Stimulated activated CD4-positive, alpha-beta T cell treated with anti-CD3 and anti-CD28 coated beads, TNF-alpha, amount 100 ng/mL, for 4 hours (primary cell): ENCODE measurements at places on chromosomes 6 and 20.

GRCh38 chr20:37238935-37239451 lies 22.6 kb downstream of the GHRH start:
- DNase-seq, result no peak

DNA sequence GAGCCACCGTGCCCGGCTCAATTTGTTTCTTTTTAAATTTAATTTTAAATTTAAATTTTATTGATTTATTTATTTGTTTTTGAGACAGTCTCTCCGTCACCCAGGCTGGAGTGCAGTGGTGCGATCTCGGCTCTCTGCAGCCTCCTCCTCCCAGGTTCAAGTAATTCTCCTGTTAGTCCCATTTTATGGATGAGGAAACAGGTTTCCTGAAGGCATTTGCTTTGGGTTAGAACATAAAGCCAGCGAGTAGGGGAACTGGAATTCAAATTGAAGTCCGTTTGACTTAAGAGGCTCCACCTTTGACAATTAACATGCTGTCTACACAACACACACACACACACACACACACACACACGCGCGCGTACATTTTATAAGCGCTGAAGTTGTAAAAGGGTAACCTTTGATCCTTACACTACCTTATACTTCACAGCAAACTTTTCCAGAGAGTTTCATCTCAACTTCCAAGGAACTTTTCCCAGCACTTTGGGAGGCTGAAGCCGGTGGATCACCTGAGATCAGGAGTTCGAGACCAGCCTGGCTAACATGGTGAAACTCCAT lies 232.0 kb downstream of the BCAS1 start:
- DNase-seq, result no peak

DNA sequence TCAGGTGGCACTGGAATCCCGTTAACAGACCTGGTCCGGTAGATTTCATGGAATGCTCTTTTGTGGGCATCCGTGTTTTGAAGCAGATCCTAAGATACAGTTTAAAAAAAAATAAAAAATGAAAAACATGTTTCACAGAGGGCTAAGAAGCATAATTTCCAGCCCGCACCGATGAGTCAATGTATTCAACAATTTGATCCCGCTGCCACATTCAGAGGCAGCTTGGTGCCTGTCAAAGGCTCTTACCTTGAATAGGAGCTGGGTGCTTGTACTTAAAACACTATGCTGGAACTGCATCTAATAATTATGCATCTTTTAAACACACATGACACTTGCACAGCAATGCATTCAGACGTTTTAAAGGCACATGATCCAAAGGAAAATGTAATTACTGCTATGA lies 164.8 kb downstream of the SYNE1 start:
- DNase-seq, result no peak

GRCh38 chr6:88922775-88923548 lies 40.5 kb downstream of the RNGTT start:
- no peak for DNase-seq

DNA sequence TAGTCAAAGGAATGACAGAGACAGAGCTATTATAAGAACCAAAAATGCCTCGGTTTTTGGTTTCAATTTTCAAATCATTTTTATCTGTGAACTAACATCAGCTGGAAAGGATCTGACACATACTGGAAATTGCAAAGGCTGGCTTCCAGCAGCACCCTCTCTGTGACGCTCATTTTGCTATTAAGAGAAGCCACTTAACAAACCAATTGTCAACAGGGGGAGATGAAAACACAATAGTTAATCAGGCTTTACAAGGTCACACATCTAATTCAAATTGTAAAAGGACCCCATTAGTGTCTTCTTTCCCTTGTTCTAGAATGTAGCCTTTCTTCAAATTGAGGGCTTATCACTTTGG lies 160.5 kb downstream of the TFAP2B start:
- no peak for DNase-seq

- DNase-seq, result peak; percentile 75
These were observed 58.6 kb downstream of the PPP1R3G start for GRCh38 chr6:5143634-5144311.

DNA sequence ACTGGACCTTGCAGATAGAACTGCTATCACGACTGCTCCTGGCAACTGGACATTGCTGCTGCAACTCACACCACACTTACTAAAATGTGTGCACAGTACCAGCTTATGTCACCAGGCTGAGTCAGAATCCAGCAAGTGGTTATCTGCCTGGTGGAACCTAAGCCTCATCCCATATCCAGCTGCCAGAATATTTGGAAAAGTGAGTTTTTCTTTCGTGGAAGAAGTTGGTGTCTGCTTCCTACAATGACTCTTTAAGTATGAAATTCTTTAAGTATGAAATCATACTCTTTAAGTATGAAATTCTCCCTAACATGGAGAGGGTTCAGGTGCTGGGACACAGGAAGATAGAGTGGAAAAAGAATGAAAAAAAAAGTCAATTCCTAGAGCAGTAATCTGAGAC lies 16.4 kb upstream of the POLR1H start:
- no peak for DNase-seq

DNA sequence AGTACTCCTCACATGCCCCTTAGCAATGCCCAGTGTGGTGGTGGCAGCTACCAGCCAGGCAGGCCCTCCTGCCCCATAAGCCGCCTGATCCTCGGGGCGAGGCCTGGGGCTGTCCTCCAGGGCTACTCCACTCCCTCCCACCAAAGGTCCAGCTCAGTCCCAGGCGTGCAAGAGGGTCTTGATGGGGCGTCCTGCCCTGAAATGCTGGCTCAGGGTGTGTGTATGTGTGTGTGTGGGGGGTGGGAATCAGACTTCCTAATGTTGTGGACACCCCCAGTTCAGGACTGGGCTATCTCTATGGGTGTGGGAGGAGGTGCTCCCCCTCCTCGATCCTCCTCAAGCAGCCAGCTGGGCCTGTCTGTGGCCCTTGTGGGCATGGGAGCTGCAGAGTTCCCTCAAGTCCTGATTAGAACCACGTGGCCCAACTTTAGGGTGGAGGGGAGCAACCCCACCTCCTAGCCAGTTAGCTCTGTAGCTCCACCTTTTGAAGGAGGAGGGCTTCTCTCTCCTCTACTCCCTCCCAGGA lies 7.5 kb downstream of the HSPA12B start:
- DNase-seq, result no peak

GRCh38 chr6:162785632-162786242 lies 58.0 kb downstream of the PACRG start:
- DNase-seq, result no peak

GRCh38 chr6:13870214-13870830 lies 54.4 kb upstream of the RNF182 start:
- DNase-seq, result no peak

DNA sequence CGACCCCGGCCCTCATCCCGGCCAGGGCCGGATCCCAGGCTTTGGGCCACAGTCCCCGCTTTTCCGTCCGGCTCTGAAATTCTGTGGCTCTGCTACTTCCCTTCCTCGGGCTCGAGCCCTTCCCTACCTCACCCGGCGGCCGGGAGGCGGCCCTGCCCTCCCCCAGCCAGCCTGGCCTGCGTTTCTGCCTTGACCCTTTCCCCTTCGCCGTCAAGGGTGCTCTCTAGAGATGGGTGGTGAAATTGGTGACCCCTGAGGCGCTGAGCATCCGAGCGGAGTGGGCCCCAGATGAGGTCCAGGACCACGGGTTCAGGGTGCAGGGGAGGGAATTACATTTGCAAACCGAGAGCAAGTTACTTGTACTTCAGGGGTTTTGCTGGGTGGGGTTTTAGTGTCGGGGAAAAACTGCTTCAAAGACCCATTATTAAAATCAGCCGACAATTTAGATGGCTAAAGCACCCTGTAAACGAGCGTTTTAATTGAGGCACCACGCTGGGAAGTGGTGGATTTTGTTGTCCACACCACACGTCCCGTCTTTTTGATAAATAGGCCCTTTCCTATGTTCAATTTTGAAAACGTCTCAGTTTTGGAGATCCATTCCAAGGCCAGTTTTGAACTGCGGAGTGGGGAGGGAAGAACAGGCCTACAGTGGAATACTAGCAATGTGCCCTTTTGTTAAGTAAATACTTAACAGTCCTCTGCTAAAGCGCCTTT lies 9.9 kb downstream of the TFAP2A start:
- DNase-seq, result no peak

GRCh38 chr20:32569380-32570305 lies 15.5 kb downstream of the NOL4L start:
- no peak for DNase-seq

DNA sequence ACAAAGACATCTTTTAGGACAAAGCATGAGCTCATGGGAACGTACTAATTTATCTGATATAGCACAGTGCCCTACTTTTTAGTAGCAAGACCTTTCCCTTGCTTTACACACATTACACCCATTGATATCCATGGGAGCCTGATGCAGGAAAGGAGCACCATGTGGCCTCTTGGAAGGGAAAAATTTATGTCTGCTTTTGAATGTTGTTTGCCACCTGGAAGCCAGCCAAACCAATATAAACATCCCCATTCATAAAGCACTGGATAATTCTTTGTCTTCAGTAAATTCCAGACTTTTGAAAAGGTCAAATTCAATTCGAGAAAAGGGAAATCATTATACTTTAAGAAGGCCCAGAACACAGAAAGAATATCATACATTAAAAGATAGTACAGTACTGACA lies 152.3 kb upstream of the BEND6 start:
- DNase-seq, result no peak

DNA sequence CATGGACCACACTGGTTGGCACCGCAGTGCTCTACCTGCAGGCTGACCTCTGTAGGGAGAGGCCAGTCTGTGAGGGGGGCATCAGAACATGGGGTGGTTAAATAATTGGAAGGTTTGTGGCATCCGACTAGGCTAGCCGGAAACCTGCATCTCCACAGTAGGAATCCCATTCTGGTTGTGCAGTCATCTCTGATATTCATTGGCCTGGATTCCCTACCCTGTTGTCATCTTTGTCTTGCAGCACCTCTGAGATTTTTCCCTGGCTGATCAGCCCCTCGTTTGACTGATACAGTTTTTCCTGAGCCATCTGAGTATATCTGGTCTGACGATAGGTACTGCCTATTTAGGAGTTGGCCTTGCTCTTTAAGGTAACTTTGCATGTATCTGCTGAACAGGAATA lies 259.4 kb downstream of the TMEM242 start:
- no peak for DNase-seq

DNA sequence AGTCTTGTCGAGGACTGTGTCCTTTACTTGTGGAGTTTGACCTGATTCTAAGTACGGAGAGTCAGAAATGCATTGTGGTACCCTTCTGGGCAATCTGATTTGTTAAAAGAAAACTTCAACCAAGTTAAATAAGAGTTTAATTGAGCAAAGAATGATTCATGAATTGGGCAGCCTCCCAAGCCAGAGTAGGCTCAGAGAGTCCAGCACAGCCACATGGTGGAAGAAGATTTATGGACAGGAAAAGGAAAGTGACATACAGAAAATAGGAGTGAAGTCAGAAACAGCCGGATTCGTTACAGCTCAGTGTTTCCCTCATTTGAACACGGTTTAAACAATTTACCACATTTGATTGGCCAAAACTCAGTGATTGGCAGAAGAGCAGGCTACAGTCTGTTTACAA lies 329.2 kb downstream of the DHX35 start:
- no peak for DNase-seq

DNA sequence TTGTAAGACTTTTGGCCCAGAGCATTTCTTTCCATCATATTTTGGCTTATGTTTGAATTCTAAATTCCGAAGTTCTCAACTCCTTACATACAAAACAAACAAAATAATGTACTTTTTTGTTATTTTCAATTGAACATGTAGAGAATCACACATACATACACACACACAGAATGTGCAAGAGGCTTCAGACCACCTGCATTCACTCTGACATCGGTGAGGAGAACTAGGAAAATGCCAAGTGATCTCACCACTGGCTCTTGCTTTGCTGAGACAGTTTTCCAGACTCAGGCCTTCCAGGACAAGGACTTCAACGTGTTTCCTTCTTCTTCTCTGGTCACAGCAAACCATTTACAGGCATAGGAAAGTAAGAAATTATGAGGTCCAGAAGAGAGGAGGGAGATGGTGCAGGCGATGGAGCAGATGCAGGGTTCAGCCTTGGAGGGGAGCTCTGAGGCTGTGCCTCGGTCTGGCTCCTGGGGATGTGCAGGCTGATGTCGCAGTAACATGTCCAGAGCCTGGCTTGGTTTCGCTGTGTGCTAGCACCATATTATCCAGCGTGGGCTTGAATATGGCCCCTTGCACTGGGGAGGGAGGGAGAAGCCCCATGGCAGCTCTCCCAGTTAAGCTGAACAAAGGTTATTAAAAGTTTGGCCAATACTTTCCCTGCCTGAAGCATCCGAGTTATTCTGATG lies 93.4 kb downstream of the DACT2 start:
- DNase-seq, result no peak

DNA sequence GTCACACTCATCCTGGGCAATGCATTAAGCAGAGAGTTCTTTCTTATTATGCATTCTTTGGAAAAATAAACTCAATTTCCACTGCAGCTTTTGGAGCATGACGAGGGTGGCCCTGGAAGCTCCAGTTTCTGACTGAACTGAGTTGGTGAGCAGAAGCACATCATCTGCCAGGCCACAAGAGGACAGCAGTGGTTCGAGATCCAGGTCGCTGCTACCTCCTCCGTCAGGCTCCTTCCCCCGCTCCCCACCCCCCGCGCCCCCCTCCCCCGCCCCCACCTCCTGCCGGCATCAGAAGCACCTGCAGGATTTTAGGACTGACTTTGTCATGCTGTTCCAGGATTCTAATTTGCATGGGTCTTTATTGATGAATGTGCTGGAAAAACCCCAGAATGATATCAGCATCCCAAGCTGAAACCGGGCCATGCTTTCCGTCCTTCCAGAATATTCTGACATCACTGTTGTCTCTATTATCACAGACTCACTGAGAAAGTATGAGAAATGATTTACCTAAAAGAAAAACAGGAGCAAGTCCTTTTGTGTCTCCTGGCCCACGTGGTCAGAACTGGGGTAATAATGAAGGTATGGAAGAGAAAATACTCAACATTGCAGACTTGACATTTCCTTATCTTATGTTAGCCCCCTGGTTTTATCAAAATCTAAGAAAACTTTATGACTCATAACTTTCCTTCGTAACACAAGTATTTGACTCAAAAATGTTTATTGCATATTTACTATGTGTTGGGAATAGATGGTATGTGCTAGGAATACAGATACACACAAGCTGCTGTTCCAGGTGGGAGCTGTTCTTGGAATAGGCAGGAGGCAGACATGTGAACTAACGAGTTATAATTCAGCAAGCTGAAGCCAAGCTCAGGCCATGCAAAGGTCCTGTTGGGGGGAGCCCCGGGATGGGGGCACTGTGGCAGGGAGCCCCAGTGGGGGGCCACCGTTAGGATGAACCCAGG lies 220.2 kb upstream of the EXOC2 start:
- DNase-seq, result no peak

DNA sequence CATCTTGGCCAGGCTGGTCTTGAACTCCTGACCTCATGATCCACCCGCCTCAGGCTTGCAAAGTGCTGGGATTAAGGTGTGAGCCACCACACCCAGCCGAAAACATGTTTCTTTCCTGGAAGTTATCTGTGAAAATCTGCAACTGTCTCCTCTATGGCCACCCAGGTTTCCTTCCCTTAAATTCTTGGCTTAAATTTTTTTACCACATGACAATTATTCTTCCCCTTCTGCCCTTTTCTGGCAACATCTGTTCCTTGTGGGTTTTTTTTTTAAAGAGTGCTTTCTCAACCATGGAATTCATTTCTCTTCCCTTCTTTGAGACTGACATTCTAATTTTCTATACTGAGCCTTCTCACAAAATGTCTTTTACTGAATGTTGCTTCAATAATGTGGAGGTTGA lies 59.6 kb downstream of the DOK5 start:
- DNase-seq, result no peak
